ENCODE measurements at places on chromosomes 5 and 9.

DNA sequence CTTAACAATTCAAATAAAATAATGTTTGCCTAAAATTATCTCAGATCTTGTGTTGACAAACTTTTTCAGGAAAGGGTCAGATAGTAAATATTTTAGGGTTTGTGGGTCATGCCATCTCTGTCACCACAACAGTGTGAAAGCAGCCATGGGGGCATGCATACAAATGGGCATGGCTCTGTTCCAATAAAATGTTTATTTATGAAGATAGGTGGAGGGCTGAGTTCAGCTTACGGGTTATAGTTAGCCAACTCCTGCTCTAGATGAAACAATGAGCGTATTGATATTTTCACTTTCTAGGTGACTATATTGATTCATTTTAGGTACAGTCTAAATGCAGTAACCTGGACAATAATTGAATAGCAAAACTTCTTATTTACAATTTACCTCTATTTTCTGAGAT lies 533.8 kb upstream of the CLINT1 start:
- DNase-seq: no peak

GRCh38 chr5:116044073-116044472 lies 11.8 kb downstream of the ARL14EPL start:
- no peak for DNase-seq

GRCh38 chr9:10876333-10876732 lies 263.5 kb upstream of the PTPRD start:
- DNase-seq: no peak

- no peak for DNase-seq
Measured at GRCh38 chr9:133717113-133718031, 20.8 kb downstream of the SARDH start.

GRCh38 chr5:153829510-153830065 lies 209.1 kb downstream of the FAM114A2 start:
- DNase-seq: no peak

DNA sequence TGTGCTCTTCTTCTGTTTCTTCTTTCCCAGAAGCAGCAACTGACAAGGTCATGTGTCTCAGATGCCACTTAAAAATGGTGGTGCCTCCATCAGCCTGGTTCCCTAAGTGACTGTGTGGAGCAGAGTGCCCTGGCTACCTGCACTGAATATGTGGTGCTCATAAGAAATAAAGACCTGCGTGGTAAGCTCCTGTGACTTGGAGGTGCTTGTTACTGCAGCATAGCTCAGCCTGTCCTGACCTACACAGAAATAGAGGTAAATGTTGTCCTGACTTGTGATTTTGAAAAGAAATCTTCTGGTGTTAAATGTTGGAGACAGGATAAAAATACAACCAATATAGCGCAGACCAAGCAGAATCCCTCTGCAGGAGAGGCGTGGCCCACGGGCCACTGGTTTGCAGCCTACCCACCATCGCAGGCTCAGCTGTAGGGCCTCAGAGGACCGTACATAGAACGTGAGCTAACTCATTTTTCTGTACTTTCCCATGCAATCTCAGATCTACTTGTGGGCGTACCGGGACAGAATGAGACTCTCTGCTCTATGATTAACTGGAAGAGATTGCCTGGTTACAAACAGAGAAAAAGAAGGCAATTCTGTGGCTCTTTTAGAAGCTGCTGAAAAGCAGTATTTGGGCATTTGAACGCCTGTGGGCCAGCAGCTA lies 79.4 kb upstream of the UNC5A start:
- no peak for DNase-seq

DNA sequence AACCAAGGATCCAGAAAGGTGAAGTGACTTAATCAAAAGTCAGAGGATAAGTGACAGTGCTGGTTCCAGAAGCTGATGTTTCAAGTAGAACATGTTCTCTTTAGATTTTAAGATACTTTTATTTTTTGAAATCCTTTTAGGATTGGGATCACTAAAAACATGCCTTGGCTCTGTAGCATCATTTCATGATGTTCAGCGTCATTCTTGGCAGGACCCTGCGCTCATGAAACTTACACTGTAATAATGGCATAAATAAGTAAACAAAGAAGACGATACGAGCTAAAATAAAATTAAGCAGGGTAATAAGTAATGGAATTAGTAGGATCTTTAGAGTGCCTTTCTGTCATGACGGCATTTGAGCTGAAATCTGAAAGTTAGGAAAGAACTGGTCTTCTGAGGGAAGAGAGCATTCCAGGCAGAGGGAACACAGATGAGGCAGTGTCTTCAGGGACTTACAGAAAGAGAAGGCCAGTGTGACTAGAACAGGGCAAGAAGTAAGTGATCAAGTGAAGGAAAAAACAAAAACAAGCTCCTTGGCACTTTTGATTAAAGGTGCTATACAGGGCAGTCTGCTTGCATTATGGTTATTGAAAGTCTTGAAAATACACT lies 19.9 kb downstream of the CTNNA1 start:
- DNase-seq: no peak

- no peak for DNase-seq
Measured at GRCh38 chr5:133290669-133291240, 238.9 kb downstream of the HSPA4 start.

DNA sequence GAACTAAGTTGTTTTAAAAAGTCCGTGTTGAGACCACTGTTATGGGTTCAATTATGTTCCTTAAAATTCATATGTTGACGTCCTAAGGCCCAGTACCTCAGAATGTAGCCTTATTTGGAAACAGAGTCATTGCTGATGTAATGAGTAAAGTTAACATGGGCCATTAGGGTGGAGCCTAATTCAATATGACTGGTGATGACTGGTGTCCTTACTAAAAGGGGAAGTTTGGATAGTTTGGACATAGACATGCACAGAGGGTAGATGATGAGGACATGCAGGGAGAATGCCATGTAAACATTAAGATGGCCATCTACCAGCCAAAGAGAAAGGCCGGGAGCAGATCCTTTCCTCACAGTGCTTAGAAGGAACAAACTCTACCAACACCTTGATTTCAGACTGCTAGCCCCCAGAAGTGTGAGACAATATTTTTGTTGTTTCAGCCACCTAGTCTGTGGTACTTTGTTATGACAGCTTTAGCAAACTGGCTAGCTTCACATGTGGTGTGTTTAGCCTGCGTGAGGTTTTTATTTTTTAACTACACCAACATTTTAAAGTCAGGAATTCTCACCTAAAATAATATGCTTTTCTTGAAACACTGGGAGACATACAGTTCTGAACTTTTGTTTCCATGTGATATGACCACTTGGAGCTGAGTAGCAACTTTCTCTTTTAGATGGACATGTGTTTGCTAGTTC lies 135.3 kb downstream of the YIPF5 start:
- DNase-seq: no peak

GRCh38 chr5:171676286-171676944 lies 109.2 kb upstream of the SMIM23 start:
- DNase-seq: no peak

- DNase-seq: no peak
Measured at GRCh38 chr9:129867136-129868022, 32.1 kb downstream of the USP20 start.

- no peak for DNase-seq
Measured at GRCh38 chr5:11711932-11712331, 192.3 kb downstream of the CTNND2 start.

GRCh38 chr9:138076650-138077009 lies 199.0 kb downstream of the CACNA1B start:
- DNase-seq: no peak

DNA sequence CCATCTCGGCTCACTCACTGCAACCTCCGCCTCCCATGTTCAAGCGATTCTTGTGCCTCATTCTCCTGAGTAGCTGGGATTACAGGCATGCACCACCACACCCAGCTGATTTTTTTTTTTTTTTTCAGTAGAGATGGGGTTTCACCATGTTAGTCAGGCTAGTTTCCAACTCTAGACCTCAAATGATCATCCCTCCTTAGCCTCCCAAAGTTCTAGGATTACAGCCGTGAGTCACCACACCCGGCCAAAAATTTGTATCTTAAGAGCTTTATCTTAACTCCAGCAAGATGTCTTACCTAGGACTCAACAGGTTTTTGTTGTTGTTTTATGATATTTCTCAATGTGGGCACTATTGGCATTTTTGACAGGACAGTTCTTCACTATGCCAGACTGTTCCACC lies 27.9 kb downstream of the LYRM7 start:
- no peak for DNase-seq

DNA sequence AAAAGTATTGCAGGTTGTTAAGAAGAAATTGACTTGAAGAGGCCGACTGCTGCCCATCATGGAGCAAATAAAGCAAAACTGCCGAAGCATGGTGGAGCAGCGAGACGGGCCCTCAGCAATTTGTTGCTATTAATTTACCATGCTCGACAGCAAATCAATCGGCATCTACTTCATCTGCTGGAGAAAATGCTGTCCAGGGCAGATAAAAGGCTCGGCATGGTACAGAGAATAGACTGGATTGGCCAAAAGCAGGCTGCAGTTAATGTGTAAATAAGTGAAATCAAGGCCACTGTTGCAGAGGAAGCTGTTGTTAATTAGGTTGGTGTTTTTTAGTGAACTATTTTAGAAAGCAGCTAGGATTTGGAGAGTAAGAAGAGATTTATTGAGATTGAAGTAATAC lies 8.3 kb downstream of the TLE4 start:
- no peak for DNase-seq

DNA sequence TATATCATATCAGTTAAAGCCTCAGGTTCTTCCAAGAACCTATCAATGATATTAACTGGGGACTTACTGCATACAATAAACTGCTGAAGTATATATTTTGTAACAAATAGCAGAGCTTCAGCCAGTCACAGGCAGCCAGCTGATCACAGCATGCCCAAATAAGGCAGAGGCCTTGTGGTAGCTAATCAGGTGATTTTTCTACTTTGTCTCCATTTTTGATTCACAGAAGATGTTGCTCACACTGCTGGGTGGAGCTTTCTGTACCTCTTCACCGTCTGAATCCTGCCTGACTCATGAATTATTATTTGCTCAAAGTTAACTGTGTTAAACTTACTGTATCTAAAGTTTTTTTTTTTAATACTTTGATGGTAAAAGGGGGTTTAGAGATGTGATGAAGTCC lies 357.4 kb downstream of the PSAT1 start:
- no peak for DNase-seq

GRCh38 chr9:92029553-92029952 lies 79.5 kb upstream of the ROR2 start:
- DNase-seq: no peak

DNA sequence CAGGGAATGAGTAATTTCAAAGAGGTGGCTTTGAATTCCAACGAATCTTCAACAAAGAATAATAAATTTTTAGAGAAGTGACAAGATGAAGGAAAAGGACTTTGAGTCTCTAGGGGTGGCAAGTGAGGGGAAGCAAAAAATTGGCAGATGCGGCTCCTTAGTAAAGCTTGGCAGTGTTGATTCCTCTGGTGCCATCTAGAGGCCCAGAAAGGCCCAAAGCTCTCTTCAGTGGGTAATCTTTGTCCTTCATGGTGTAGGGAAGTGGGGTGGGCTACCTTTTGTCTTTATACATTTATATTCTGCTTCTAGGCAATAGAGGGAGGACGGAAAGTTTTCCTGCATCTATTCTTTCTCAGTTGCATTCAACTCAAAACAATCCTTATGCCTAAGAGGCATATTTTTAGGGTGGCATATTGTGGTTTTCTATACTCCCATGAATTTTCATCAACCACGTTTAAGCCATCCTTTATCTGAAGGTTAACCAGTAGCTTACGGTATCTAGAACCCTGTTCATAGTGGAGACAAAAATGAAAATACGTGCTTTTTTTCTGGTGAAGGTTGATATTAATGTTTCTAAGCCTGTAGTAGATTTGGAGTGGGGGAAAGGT lies 17.5 kb upstream of the ROPN1L start:
- DNase-seq: no peak

DNA sequence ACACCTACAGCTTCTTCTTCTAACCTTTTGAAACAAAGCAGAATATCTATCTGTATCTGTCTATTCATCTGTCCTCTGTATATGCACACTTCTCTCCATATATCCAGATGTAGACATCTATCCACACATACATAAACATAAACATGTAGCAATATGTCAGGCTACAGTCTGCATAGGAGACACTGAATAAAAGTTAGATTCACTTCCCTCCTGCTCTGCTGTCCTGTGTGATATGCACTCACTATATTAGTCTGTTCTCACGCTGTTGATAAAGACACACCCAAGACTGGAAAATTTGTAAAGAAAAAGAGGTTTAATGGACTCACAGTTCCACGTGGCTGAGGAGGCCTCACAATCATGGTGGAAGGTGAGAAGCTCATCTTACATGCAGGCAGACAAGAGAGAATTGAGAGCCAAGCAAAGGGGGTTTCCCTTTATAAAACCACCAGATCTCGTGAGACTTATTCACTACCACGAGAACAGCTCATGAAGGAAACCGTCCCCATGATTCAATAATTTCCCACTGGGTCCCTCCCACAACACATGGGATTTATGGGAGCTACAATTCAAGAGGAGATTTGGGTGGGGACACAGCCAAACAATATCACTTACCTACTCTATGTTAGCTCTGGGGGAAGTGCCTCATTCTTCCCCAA lies 24.1 kb downstream of the RANBP3L start:
- no peak for DNase-seq

DNA sequence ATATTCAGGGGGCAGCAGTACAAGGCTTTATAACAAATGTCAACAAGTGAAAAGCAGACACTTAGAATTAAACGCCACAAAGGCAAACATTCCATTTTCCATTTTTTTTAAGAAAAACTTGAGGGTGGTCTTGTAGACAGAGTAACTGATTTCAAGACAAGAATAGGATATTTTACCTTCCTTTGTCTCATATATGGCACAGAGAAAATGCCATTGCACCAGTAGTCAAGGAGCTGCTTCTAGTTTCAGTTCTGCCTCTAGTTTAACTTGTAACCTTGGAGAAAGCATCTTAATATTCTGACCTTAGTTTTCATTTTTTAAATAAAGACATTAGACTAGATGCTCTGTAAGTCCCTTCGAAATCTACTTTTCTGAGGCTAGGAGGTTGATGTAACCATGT lies 355.3 kb upstream of the KCNN2 start:
- DNase-seq: no peak

- no peak for DNase-seq
Measured at GRCh38 chr9:74006935-74007334, 490.2 kb upstream of the RORB start.

DNA sequence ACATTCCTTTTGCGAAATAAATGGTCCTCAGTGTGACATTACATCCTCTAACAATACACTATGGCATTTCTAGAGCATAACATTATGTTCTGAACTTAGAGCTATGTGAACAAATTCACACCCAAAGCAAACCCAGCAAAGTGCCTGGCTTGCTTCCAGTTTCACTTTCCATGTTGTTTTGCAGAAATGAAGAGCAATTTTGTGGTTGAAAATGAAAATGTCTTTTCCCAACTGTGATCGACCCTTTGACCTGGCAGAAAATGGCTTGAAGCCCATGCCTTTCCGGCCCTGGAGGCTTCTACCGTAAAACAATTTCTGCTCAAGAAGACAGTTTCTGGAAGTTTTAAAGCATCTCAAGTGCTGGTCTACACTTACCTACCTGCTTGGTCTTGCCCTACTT lies 344.7 kb upstream of the RGMB start:
- no peak for DNase-seq

GRCh38 chr9:94800424-94801117 lies 74.1 kb downstream of the AOPEP start:
- no peak for DNase-seq
